Head of caudate nucleus (tissue), 42 donors: ENCODE measurements at places on chromosomes 2 and 18.
A peak's percentile ranks its signal among the peaks of the same experiment; 100 is the strongest.

- DNase-seq = no peak
Measured at GRCh38 chr2:36902385-36903120, 63.8 kb downstream of the STRN start.

DNA sequence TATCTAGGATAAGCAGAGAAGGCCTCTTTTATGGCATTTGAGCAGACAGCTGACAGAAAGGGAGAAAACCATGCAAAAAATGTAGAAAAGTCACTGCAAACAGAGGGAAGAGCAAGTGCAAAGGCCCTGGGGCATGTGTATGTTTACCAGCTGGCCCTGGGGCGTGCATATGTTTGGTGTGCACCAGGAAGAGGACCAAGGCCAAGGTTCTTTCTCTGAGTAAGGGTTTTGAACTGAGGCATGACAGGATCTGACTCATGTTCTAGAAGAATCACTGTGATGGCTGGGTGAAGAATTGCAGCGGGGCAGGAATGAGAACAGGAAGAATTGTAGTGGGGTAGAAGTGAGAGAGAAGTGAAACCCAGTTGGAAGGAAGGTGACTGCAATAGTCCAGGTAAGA lies 69.6 kb downstream of the STEAP3 start:
- no peak for DNase-seq

GRCh38 chr2:230347659-230348305 lies 20.8 kb downstream of the SP140L start:
- no peak for DNase-seq

- DNase-seq = no peak
Measured at GRCh38 chr2:122135021-122135937, 379.8 kb downstream of the TSN start.

DNA sequence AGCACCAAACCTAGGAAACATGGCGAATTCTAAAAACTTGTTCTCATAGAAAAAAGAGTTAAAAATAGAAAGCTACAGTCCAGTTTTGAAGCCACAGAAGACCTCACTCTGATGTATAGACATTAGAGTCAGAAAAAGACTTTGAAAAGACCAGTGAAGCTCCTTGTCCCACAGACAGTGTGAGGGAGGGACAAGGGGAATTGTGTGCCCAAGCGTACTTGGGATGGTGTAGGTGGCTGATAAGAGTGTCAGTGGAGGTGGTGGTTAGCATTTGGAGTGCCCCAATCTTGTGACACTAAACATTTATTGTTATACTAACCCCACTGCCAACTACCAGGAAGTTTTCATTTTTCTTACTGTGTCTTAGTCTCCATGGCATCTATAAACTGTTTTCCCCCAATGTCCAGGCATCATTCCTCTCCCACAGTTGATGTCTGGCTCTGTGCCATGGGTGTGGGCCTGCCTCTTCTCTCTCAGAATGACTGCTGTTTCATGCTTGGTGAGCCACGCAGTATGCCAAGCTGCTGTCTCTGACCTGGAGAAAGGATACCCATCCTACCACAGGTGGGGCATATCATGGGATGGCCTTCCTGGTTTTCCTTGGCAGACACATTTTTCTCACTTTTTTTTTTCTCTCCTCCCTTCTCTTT lies 161.4 kb downstream of the RPIA start:
- no peak for DNase-seq

DNA sequence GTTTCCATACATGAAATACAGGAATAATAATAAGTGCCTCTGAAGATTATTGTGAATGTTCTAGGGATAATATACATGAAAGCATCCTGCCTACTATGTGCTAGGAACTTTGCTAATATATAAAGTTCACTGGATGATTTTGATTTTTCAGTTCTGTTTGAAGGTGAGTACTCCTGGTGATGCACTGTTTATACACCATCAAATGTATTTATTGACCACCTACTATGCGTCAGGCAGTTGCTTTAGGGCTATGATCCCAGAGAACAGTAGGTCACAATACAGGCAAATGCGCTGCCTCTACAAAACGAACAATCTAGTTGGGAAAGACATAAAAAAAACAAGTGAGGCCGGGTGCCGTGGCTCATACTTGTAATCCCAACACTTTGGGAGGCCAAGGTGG lies 10.7 kb downstream of the TXNDC9 start:
- DNase-seq = no peak

- DNase-seq = no peak
Measured at GRCh38 chr18:38883111-38883510, 1317.5 kb upstream of the CELF4 start.

DNA sequence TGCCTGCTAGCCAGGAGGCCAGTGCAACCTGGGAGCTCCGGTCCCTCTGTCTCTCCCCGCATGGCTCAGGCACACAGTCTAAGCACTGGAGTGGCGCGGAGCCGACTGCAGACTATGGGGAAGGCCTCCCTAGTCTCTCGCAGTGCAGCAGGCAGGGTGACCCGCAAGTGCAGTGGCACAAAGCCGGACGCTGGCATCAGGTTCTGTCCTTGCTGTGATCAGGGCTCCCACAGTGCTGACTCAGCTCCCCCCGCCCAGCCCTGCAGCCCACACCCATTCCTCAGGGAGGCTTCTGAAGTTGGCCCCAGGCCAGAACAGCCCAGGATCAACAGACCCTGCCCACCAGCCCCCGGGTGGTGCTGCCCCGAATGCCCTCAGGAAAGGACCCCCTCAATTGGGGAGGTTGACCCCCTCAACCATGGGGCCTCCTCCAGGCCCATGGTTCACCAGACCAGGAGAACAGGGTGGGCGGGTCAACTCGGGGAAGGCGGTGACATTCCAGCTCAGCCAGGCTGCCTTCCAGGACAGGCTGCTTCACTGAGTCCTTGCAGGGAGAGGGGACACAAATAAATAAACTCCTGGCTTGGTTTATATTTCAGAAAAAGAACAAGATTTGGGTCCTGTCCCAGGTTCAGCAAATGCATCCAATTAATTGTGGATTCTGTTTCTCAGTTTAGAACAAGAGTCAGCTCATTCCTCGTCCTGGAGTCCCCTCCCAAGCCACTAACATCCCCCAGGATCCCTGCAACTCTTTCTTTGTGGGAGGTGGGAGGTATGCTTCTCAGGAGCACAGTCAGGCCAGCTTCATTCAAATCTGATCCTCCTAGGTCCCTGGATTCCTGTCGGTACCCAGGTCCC lies 12.2 kb downstream of the BIN1 start:
- DNase-seq = peak; percentile 45

GRCh38 chr2:105437708-105438103 lies 38.9 kb upstream of the FHL2 start:
- DNase-seq = no peak

GRCh38 chr2:105427485-105427884 lies 28.6 kb upstream of the FHL2 start:
- DNase-seq = no peak

DNA sequence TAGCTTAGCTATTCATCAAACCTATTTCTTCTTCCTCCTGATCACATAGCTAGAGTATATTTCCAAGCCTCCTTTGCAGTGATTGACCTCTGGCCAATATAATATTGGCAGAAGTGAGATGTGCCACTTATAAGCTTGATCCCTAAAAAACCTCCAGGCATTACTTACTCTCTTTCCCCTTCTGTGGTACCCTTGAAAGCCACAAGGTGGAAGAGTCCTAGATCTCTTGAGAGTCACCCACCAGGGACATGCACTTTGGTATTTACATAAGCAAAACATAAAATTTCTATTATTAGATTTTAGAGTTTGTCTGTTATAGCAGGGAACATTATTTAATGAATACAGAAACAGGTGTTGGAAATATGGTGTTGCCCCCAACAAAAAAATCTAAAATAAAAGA lies 112.0 kb downstream of the EXOC6B start:
- DNase-seq = no peak

DNA sequence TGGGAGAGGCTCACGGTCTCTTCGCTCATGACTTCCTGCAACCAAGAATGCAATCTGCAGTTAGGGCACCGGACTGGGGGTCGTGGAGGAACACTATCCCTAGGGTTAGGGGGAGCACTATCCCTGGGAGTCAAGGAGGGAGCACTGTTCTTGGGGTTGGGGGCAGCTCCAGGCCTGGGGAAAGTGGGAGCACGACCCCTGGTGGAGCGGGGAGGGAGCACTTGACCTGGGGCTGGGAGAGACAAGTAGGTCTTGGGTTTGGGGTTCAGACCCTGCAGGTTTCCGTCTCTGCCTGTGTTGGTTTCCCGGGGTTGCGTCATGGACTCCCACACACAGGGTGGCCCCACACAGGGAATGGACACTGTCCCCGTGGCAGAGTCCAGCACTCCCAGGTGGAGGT lies 133.6 kb downstream of the TPO start:
- no peak for DNase-seq

DNA sequence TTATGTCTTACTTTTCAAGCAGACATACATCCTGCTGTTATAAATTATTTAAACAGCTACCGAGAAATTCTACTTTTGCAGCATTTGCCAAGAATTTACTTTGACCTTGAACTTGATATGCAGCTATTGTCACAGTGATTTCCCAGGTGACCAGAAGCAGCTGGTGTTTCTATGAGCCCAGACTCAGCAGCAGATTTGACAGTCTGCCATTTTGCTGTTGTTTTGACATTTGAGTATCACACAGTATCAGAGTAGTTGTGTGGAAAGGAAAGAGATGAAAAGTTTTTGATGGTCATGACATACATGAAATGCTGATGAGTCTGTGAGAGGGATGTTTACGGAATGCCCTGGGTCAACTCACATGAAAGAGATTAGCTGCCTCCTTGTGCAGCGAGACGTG lies 6.6 kb upstream of the CCDC195 start:
- no peak for DNase-seq

DNA sequence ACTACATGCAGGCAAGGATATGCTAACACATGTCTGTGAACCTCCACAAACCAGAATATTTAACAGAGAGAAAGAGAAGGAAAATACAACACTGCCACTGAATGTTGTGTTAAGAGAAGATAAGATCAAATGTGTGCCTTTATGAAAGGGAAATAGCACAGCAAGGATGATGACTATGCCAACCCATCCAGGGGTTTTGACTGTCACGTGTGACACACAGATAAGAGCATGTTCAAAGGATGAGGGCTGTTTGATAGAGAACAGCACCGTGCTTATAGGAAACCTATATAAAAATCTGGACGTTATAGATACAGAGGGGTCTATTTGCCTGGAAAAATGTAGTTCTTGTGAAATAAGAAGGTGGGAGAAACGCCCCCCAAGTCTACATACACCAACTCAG lies 911.8 kb downstream of the CPS1 start:
- DNase-seq = no peak

GRCh38 chr2:121803503-121803902 lies 48.1 kb downstream of the TSN start:
- no peak for DNase-seq

DNA sequence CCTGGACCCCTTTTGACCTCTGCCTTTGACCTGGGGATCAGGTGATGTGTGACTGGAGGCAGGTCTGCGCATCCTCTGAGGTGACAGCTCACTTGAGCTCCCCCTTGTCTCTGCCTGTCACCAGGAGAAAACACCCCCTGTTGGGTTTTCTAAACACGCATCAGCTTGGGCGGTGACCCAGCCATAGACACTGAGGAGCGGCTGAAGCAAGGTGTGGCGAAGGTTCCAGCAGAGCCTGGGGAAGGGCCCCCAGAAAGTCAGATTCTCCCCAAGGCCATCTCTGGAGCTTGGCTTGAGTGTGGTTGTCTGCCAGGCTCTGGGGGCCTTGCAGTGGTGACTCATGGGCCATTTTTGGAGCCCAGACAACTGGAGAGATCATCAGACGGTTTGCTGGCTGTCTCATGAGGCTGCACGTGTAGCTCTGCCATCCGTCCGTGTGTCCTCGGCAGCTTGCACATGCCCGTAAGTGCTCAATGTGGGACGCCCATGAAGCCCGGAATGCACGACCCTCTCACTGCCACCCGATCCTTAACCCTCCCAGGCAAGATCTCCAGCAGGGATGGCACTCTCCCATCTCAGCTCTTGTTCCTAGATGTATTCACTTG lies 29.4 kb downstream of the SIX3 start:
- DNase-seq = no peak

GRCh38 chr18:21230436-21230835 lies 11.6 kb upstream of the GREB1L start:
- DNase-seq = no peak

GRCh38 chr18:75205514-75206132 lies 3.3 kb downstream of the PTGR3 start:
- DNase-seq = no peak

- no peak for DNase-seq
Measured at GRCh38 chr18:3902676-3903075, 452.7 kb downstream of the TGIF1 start.

GRCh38 chr2:105395691-105396090 lies 3.2 kb downstream of the FHL2 start:
- DNase-seq = no peak

- DNase-seq = no peak
Measured at GRCh38 chr2:137924019-137924418, 40.3 kb upstream of the HNMT start.

GRCh38 chr18:6653880-6654279 lies 75.6 kb upstream of the ARHGAP28 start:
- no peak for DNase-seq

- no peak for DNase-seq
Measured at GRCh38 chr2:168583710-168584521, 127.8 kb downstream of the CERS6 start.

DNA sequence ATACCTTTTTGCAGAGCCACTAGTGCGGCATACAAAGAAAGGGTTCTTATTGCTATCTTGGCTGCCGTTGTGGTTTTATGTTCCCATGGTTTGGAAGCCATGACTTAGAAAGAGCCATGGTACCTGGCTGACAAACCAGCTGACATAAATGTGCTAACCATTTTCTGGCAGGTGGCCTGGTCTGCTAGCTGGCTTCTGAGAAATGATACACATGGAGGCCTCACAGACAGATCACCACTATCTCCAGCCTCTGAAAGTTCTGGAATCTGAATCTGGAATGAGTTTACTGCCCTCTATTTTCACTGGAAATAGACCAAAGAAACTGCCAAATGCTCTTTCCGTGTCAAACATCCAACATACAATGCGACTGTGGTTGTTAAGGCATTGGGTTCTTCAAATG lies 123.7 kb downstream of the QPCT start:
- DNase-seq = no peak

DNA sequence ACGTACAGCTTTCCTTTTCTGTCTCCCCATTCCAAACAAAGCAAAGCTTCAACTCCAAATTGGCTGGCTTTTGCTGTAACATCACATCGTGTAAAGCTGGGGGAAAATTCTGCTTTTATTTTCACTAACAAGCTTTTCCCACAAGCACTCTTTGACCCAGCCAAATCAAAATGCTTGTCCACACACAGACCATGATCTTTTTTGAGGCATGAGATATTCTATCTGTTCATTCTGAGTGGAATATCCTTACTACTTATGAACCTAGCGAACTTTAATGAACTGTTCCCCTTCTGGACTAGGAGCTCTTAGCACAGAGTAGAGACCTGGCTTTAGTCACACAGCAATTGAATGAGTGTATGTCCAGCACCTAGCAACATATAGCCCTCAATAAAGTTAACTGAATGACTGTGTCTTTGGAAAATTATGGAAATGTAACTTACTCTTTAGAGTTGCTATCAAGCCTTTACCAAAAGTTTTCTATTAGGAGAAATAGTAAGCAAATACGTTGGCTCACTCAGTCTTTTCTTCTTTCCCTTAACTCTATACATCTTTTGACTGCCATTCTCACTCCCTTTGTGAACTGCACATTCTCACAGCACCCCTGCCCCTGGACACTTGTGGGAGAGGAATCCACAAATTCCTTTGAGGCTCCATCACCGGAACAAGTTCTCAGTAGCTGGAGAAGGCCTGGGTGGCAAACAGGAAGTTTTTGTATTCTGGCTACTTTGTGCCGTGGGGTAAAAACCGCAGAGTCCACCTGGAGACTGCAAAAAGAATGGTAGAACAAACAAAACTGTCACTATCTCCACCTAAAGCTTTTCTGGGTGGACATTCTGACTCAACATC lies 1.3 kb upstream of the UBE2E3 start:
- no peak for DNase-seq

GRCh38 chr2:231197706-231198290 lies 633 bp upstream of the ARMC9 start:
- no peak for DNase-seq
